ENCODE measurements at places on chromosomes 4 and X.

DNA sequence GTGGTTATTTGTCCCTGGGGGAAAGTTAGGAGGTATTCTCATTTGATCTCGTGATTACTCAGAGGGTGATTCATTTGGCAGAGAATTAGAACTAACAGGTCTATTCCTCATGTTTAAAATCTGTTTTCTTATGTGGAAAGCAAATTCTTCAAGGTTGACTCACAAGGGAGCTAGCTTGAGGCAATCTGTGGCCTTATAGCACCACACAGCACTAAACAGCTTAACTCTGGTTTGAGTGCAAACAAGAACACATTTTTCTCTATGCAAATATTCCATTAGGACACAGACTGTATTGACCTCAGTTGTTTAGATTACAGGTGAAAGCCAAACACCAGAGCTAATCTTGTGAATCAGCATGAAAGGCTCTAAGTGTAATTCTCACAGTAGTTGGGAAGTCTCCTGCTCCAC, 694.4 kb upstream of the POU3F4 start:
- DNase-seq, result no peak

GRCh38 chr4:183142571-183143550, 43.8 kb downstream of the WWC2 start:
- DNase-seq, result no peak

- DNase-seq, result no peak
These were observed 50.5 kb downstream of the RGS12 start for GRCh38 chr4:3343358-3343757.

DNA sequence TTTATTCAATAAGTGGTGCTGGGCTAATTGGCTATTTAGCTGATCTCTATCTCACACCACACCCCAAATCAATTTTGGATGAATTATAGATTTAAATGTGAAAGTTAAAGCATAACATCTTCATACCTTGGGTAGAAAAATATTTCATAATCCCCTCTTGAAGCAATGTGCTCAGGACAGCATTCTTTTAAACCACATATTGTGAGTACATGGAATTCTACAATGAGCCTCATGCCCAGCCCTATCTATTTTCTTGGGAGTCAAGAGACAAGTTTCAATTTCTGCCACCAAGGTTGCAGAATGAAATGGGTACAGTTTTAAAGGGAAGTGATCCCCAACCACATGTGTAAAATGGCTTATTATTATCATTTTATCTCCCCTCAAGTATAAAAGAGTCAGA, 30.6 kb upstream of the GPRIN3 start:
- DNase-seq, result no peak

DNA sequence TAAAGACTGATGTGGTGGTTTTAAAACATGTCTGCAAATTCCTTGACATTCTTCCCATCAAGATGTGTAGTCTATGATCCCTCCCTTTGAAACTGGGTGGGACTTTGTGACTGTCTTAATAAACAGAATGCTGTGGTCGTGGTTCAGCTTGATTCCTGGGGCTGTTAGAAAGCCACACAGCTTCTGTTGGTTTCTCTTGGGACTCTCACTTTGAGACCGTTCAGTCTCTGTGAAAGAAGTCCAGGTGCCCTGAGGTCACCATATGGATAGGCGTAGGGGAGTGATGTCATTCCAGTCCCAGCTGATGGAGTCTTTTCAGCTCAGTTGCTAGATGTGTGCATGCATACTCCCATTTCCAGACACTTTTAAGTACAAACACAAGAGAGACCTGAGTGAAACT, 216.6 kb downstream of the KDR start:
- no peak for DNase-seq
